Activated T-cell treated with anti-CD3 and anti-CD28 coated beads for 1 hour (primary cell): ENCODE measurements at places on chromosomes 3 and 15.

DNA sequence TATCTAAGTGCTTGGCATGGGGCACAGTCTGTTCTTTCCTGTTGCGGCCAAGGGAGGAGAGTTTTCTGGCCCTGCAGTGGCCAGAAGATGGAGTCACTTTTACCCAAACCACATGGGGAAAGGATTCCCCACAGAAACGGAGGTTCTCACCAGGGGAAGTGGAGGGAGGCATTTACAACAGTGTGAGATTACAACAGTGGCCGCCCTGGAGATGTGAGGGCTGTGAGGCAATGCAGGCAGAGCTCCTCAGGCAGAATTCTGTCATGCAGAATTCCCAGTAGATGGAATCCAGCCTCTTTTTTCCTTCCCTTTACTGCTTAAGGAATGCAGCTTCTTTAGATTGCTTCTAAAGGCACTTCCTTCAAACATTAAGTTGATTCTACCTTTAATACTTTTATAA is 83.1 kb downstream of the CACNA1D start:
- DNase-seq: no peak

- DNase-seq: no peak
These were observed 209.1 kb upstream of the NR2E3 start for GRCh38 chr15:71601038-71601834.

DNA sequence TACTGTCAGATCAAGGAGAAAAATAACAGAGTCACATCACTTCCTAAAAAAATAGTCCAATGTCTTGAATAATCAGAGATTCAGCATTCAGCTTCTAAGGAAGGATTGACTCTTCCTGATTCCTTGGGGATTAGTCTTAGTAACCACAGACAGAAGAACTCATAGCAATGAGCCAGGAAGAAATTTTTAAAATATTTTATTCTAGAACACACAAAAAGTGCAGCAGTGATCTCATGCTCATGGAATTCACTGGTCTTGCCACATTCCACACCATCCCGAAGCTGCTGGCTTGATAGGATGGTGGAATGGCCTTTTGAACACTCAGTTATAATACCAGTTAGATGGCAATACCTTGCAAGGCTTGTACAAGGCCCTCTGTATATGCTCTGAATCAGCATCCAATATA is 43.0 kb upstream of the ABI3BP start:
- DNase-seq: no peak

DNA sequence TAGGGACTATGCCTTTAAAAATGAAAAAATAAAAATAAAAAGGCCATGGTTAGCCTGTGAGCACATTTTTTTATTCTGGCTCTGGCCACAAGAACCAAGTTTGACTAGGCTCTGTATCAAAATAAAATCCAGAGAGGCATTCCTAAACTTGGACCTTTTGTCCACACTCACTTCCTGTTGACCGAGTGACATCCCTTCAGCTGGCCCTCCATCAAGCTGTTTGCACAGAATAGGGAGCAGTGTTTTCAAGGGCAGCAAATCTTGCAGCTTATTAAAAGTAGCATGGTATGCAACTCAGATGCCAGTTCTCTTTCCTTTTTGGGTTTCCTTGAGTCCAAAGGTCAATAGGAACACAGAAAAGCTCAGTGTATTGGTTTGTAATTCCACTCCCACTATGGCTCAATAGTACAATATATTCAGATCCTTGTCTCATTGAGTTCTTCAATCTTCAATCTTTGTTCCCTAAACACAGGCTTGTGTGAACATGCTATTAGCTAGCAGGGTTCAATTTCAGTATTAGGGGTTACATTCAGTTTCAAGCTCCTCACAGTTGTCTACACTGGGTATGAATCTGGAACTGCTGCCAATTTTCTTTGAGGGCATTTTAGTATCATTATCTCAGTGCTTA is 244.5 kb downstream of the RBMS3 start:
- DNase-seq: no peak

DNA sequence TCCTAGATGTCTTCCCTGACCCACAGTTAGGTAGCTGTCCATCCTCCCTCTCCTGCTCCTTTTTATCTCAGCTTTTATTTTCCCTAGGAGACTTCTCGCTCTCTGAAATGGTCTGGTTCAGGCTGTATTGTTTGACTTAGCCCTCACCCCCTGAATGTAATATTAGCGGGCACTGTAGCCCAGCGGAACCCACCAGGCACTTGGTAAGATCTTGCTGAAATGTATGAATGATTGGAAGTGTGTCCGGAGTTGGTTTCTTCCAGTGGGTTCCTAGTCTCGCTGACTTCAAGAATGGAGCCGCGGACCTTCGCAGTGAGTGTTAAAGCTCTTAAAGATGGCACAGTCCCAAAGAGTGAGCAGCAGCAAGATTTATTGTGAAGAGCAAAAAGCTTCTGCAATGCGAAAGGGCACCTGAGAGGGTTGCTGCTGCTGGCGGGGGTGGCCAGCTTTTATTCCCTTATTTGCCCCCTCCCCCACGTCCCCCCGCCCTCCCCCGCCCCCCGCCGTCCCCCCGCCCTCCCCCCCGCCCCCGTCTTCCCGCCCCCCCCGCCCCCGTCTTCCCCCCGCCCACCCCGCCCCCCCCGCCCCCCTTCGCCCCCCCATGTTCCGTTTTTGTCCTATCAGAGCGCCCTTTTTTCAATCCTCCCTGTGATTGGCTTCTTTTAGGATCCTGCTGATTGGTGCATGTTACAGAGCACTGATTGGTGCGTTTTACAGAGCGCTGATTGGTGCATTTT is 694 bp upstream of the EEFSEC start:
- no peak for DNase-seq

DNA sequence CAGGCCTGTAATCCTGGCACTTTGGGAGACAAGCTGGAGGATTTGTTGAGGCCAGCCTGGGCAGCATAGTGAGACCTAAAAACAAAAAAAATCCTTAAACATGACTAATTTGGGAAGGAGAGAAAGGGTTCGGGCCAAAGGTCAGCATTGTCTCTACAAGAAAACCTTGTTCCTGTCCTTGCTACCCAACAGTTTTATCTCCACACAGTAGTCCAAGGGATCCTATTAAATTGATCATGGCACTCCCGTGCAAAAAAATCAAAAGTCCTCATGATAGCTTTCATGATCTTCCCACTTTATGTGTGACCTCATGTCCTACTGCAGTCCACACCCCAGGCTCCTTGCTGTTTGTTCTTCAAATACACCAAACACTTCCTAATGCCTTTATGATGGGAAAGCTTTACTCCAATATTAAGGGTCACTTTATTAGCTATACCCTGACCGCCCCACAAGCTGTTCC is 4.2 kb downstream of the RPL15 start:
- DNase-seq: no peak

GRCh38 chr3:50572158-50572557 is 2.8 kb downstream of the HEMK1 start:
- DNase-seq: peak; percentile 78

- no peak for DNase-seq
These were observed 151.6 kb upstream of the CGNL1 start for GRCh38 chr15:57224664-57225063.

DNA sequence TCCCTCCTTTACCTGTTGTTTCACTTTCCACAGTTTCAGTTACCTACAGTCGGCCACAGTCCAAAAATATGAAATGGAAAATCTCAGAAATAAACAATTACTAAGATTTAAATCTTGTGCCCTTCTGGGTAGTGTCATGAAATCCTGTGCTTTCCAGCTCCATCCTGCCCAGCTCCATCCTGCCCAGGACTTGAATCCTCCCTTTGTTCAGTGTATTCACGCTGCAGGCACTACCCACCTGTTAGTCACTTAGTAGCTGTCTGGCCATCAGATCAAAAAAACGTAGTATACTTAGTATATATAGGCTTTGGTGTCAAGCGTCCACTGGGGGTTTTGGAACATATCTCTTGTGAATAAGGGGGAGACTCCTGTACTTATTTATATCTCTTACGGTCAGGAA is 329.0 kb upstream of the SEMA6D start:
- no peak for DNase-seq

DNA sequence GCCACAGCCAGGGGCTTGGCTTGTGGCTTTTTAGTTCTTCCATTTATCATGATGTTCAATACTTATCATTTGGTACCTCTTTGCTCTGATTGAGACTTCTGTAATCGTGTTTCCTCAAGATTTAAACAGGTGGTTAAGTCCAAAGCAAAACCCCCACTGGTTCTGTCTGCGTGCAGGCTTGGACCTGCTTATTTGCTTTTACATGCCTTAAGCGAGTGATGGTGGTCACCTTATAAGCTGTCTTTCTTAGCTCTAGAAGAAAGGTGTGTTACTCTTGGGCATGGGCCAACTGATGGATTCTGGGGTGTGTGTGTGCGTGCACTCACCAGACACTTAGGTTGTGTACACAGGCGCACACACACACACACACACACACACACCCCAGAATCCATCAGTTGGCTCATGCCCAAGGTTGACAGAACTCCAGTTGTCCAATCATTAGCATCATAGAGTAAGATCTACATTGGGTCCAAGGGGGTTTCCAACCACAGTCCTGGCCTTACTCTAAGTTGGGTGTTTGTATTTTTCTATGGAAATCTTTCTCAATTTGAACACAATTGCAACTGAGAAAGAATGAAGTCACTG is 1.2 kb downstream of the MYZAP start:
- no peak for DNase-seq

- no peak for DNase-seq
These were observed 22.5 kb downstream of the GASK1A start for GRCh38 chr3:43001556-43002121.

DNA sequence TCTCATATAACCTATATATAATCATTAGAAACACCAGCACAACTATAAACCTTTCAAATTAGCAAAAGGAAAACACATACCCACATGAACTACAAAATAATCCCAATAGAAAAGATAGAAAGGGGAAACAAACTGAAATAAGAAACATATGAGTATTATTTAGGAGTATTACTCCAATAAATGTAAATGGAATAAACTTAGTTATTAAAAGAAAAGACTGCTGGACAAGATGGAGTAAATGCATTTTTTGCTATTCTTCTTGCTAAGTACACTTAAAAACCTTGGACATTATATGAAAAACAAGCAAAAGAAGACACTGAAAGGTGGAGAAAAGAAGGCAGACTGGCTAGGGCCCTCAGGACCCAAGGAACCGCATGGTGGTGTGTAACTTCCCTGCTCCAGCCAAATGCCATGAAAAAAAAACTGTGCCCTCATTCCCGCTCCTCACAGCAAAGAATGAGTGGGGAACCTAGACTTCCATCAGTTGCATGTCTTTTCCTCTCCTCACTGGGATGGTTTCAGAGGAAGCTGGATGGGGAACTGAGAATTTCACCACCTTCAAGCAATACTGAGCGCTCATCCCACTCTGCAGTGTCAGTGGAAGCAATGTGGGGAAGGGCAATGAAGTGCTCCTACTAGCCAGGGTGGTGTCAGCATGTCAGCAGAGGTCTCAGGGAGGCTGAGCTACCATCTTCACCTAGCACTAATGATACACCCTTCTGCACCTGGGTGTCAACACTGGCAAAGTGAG is 43.7 kb upstream of the ADAMTS17 start:
- no peak for DNase-seq

- no peak for DNase-seq
These were observed 44.8 kb downstream of the ALDH1L1 start for GRCh38 chr3:126135406-126136076.

- DNase-seq: no peak
These were observed 291.2 kb upstream of the KCNMB2 start for GRCh38 chr3:178244733-178245709.

- DNase-seq: no peak
These were observed 33.0 kb upstream of the CA12 start for GRCh38 chr15:63414474-63415120.

DNA sequence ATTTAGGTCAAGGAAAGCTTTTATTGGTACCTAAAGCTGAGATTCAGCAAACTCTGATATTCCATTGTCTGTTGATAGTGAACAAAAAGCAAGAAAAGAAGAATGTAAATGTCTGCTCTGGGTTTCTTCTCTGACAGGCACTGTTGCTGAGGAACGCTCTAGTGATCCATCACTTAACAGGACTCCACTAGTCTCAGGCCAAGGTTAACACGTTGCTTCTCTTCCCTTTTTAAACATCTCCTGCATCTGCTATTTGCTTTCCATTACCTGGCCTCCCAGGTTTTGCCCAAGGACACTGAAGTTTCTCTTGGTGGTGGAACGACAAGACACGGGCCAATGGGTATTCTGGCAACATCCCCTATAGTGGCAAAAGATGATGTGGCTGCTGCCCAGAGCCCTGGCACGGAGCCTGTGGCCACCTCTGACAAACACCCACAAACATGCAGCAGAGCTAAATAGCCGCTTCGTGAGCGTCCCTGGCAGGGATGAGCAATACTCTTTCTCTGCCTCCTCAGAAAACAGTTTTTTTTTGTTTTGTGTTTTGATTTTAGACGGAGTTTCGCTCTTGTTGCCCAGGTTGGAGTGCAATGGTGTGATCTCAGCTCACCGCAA is 97.8 kb upstream of the AKAP13 start:
- DNase-seq: no peak

GRCh38 chr3:182241766-182242488 is 530.2 kb downstream of the SOX2 start:
- DNase-seq: no peak

DNA sequence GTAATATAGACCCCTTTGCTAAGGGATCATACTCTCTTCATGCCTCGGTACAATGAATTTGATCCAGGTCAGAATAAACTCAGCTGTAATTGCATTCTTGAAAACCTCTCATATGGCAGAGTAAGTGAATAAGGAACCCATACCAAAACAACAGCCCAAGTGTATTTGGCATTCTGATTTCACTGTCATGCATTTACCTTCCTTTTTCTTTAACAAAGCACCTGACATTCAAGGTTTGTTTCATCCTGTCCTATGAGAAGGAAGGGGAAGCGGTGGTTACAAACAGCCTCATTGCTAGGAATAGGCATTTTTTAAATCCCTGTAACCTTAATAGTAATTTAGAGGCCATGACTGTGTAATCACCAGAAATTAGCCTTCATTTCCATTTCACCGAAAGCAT is 97.1 kb downstream of the LSAMP start:
- no peak for DNase-seq

GRCh38 chr3:160001850-160002623 is 13.4 kb downstream of the IL12A start:
- DNase-seq: no peak

DNA sequence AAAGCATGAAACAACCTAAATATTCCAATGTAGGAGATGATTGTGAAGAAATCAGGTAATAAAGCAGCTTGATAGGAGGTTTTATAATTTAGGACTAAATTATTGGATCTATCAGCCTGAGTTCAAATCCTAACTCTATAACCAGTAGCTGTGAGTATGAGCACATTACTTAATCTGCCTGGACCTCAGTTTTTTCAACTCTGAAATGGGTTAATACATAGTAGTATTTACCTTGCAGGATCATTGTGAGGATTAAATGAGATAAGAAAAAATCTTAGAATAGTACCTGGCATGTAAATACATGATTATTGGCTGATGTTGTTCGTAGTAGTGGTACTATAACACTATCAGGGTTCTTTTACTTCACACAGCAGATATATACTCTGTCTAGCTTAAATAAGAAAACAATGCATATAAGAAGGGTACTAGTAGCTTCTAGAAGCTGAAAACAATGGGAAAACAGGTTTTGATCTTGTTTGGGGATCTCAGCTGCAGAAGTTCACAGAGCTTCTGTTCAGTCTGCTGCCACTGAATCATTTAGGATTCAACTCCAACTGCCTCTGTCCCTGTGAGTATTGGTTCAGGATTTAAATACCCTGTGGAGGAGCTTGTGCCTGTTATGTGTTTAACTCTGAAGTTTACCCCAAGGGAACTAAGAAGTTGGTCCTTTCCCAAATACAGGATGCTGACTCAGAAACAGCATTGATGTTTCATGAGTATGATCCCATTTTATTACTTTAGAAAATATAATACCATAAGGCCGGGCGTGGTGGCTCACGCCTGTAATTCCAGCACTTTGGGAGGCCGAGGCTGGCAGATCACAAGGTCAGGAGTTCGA is 34.2 kb downstream of the KAT2B start:
- DNase-seq: no peak
